ENCODE measurements at places on chromosomes 16 and 17. TPM values are rescaled to one million over a fixed set of nuclear protein-coding genes. Genes with fewer than 3 reads are reported as not detected.

DNASE1 gene
- 4.9 TPM for total RNA-seq

SLC6A4 gene
- total RNA-seq: not detected

TCF25 gene
- 70.3 TPM for total RNA-seq

IRX5 gene
- 1.5 TPM for total RNA-seq

ZPBP2 gene
- total RNA-seq: not detected

YWHAE gene
- 417 TPM for total RNA-seq

GRCh38 chr16:69078073-69078472 is 27.4 kb upstream of the HAS3 start:
- no peak for DNase-seq

GRCh38 chr16:22633280-22633679 is 122.6 kb downstream of the NPIPB5 start:
- DNase-seq: no peak

DNA sequence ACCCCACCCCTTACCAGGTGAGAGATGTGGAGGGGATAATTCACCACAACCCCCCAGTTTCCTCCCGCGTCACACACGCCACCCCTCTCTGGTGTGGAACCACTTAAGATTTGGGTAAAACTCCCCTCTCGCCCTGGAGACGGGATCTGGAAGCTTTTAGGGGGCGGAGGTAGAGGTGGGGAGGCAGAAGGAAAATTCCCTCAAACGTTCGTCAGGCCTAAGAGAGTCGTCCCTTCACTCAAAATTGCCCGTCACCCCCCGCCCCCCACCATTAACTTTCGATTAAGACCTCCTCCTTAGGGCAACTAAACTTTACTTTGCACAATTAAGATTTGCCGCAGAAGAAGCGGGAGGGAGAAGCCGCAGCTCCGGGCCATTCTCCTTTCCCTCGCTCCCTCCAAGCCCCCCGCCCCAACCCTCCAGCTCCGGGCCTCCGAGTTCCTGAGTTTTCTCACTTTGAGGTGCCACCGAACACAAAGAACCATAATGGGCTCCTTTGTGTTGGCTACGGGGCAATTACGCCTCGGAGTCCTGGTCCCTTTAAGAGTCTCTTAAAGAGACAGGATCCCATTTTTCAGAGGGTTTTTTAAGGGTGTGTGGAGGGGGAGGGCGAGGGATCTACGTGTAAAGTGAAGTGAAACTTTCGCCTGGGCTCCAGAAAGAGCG is 985 bp upstream of the FZD2 start:
- DNase-seq: no peak

DNA sequence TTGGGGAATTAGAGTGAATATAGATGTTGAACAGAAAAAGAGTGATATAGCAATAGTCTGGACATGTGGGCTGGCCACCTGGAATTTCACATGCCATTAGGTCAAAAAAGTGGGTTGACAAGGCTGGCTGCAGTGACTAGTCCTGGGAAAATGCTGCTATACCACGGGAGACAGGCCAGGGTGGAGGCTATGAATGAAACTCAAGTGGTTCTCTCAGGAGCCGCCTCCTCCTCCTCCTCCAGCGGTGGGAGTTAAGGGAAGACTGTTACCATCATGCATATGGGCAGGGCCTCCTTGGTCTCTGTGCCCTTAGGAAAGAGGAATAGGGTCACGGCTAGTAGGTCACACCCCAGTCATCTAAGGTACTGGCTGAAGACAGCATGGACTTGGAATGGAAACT is 448.0 kb downstream of the SLC39A11 start:
- no peak for DNase-seq

DNA sequence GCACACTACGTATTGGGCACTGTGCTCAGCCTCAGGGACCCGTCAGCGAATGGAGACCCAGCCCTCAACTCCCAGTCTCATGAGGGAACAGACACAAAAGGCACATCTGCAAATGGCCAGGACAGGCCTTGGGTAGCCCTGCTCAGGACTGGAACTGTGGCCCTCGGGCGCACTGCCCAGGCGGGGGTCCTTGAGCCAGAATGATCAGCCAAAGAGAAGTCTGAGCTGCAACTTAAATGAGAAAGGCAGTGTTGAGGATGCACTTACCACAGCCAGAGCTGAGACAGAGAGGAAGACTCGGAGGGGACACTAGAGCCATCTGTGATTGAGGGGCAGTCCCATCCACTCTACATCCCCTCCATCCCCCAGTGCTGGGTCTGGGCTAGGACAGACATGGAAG is 117.3 kb downstream of the C16orf95 start:
- DNase-seq: no peak

GRCh38 chr16:79592186-79592585 is 8.4 kb downstream of the MAF start:
- DNase-seq: no peak

GRCh38 chr16:11049396-11050059 is 105.2 kb downstream of the CLEC16A start:
- no peak for DNase-seq

DNA sequence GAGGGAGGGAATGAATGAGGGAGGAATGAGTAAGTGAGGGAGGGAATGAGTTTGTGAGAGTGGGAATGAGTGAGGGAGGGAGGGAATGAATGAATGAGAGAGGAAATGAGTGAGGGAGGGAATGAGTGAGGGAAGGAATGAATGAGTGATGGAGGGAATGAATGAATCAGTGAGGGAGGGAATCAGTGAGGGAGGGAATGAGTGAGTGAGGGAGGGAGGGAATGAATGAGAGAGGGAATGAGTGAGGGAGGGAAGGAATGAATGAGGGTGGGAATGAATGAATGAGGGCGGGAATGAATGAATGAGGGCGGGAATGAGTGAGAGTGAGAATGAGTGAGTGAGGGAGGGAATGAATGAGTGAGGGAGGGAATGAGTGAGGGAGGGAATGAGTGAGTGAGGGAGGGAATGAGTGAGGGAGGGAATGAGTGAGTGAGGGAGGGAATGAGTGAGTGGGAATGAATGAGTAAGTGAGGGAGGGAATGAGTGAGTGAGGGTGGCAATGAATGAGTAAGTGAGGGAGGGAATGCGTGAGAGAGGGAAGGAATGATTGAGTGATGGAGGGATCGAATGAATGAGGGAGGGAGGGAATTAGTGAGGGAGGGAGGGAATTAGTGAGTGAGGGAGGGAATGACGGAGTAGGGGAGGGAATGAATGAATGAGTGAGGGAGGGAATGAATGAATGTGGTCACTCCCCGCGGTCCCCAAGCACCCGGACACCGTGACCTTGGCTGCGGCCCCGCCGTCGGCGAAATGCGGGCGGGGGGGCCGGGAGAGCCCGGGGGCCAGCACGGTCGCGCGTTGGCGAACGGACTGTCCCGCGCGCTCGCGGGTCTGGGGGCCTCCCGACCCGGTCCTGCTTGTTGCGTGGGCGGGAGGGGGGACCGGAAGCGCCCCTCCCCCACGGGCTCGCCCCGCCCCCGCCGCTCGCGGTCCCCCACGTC is 1.1 kb upstream of the UBE2I start:
- DNase-seq: peak; percentile 40

GRCh38 chr16:49534901-49535610 is 161.5 kb downstream of the C16orf78 start:
- DNase-seq: no peak

DNA sequence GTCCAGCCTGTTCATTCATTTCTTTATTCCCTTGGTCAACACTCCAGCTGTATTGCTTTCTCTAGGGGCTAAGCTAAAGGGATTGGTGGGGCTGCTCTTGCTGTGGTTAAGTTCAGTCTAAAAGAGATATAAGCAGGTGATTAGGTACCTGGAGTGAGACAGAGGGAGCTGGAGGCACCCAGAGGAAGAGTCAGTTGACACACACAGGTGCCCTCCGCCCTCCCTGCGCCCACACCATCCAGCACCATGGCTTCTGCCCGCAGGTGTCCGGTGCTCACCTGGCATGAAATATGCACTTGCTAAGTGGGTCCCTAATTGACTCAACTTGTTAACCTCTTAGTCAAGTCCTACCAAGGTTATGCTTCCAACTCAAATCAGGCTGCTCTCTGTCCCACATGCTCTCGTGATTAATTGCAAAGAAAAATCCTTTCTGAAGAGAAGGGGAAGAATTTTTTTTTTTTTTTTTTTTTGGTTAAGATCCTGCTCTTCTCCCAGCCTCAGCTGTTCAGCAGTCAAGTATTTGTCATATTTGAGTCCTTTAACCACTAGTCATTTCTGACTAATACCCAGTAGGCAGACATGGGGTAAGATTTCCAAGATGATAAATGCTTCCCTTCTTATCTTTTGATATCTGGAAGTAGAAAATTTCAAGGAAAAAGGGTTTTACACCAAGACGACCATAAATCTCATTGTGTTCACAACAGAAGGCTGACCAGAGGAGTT is 199.8 kb upstream of the WSCD1 start:
- no peak for DNase-seq

DNA sequence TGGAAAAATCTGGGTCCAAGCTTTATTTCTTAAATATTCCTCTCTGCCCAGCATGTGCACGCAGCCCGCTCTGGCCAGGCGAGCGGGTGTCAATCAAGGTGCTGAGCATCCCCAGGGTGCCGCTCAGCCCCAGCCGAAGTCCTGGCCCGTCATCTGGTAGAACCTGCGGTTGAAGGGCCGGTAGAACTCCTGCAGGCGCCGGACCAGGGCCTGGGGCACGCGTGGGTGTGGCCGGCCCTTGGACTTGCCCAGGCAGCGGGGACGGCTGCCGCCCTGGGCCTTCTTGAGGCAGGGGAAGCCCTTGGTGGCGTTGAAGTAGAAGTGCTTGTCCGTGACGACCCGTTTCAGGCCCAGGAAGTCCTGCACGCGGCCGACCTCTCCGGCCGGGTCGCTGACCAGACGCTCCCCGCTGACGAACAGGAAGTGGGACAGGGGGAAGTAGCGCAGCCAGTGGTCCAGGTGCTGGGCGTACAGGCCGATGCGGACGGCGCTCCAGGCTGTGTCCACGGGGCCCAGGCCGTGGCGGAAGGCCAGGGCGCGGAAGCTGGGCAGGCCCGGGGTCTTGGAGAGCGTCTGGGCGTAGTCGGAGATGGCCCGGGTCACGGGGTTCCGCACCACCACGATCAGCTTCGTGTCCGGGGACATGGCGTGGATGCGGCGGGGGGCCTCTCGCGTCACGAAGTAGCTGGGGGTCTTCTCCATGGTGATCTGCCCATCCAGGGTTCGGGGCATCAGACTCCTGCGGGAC is 6.6 kb downstream of the HS3ST6 start:
- DNase-seq: no peak

DNA sequence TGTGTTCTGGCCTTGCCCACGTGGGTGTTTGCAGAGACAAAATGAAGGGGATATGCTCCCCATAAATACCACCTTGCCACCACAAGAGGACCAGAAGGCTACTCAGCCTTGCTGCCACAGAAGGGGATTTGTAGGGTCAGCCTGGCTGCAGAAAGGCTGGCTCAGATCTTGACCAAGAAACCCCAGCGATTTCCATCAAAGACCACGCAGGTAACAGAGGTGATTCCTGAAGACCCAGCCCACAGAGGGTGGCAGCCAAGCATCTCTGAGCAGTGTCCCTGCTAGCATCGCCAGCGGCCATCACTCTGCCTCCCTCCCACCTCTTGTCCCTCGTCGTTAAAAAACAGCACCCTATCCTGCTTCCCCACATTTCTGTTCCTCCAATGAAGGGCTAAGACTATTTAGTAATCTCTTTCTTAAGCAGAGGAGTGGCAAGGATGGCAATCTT is 54.9 kb downstream of the BEAN1 start:
- no peak for DNase-seq

GRCh38 chr16:19754644-19755036 is 36.6 kb downstream of the IQCK start:
- no peak for DNase-seq

DNA sequence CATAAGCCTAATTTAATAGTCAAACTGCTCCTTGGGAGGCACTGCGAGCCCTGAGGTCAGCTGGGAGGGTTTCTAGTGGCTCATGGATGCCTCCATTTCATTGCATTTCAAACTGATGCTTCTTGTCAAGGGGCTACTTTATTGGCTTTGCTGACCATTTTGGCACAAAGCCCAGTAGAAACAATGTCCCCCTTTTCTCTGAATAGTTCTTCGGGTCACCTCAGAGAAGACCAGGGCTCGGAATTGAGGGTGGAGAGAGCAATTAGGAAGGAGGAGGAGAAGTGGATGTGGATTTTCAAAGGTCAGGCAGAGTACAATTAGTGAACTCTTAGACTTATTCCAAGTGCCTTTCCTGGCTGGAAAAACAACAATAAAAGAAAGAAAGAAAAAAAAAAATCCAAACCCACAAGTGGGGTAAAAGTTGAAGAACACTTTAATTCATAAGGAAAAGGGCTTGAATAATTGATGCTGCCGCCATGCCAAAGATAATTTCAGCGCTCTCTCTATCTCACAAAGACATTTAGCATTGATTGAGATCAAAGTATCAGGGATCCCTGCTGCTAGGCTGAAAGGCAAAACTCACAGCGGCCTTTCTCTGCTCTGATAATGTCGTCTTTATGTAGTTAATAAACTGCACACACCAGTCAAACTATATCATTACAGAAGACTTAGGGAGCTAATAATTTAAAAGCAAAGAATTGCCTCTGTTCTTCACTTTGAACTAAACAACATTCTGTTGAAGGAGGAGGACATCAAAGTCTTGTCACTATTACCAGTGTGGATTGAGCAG is 122.7 kb downstream of the RGS9 start:
- no peak for DNase-seq

- no peak for DNase-seq
Observed at GRCh38 chr17:40561294-40561870, 3.9 kb downstream of the CCR7 start.

GRCh38 chr17:80124351-80124981 is 22.5 kb downstream of the EIF4A3 start:
- DNase-seq: no peak

DNA sequence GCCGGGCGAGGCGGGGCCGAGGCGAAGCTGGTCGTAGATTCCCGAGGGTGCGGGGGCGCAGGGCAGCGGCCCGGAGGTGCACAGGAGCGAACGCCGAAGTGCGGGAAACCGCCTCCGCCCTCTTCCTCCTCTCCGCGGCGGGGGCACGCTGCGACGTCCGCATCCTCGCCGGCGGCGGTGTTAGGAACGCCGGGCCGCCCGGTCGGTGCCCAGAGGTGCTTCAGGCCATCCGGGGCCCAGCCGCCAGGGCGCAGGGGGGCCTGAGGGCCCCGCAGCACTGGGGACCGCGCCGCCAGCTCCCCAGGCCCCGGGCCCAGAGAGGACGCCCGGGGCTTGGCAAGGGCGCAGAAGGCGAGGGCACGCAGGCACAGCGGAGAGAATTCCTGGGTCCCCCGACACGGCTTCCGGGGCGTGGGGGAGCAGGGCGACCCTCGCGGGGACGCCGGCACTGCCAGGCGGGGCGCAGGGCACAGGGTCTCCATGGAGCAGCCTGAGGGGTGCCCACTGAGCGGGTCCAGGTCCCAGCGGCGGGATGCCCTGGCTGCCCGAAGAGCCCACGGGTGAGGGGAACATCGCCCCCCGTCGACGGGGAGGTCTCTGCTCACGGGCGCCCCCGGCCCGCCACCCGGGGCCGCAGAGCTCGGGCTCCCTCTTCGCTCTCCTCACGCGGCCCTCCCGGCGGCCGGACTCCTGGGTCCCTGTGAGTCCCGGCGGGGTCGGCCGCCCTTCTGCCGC is 576 bp downstream of the EPOP start:
- no peak for DNase-seq

- DNase-seq: no peak
Observed at GRCh38 chr16:54944002-54944401, 13.3 kb downstream of the IRX5 start.

Data from NCI-H460 (cell line).